ENCODE measurements at places on chromosomes 12 and 14.

DNA sequence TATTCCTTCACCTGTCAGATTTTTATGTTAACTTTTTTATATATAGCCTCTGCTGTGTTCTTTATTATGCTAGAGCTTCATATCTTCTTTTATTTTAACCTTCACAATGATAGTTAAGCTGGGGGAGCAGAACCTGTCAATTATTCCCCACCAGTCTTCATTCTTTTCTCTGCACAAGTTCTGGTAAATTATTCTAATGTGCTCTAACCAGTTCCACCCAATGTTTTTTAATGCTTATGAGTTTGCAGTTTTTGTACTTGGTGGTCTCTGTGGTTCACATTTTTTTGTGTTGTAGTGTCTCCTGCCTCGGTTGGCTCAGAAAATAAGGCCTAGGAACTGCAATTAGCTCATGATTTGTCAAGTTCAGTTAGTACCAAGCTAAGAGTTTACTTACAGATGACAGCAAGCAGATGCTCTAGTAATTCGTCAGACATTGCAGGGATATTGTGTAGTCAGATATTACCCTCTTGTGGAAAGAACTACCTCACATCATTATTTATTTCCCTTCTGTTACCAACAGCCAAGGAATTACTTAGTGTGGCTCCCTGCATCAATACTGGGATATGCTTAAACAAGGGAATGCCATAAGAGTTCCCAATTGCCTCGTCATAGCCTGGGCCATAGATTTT lies 14.5 kb downstream of the DYRK2 start:
- DNase-seq: no peak

DNA sequence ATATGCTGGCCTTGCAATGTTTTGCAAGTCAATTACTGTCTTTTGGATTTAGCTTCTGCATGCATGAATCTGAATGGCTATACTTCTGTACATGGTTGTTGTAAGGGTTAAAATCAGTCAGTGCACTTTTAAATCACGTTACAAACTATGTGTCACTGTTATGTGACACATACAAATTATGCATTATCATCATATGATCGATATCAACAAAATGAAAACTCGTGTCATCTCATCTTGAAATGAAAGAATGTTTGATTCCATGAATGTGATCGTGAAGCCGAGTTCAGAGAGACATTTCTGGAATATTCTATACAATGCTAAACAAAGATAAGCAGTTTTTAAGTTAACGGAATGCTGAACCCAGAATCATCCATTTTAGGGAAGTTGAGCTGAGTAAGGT lies 116.5 kb downstream of the HMGA2 start:
- no peak for DNase-seq

DNA sequence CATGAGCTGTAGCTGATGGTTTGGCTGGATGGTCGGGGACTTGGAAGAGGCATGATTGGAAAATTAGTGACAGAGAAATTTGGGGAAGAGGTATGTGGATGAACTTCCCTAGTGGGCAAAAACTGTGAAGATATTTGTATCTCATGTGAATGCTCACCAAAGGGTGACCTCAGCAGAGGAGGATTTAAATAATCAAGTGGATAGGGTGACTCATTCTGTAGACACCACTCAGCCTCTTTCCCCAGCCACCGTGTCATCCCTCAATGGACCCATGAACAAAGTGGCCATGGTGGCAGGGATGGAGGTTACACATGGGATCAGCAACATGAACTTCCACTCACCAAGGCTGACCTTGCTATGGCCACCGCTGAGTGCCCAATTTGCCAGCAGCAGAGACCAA lies 60.8 kb upstream of the KRAS start:
- DNase-seq: no peak

DNA sequence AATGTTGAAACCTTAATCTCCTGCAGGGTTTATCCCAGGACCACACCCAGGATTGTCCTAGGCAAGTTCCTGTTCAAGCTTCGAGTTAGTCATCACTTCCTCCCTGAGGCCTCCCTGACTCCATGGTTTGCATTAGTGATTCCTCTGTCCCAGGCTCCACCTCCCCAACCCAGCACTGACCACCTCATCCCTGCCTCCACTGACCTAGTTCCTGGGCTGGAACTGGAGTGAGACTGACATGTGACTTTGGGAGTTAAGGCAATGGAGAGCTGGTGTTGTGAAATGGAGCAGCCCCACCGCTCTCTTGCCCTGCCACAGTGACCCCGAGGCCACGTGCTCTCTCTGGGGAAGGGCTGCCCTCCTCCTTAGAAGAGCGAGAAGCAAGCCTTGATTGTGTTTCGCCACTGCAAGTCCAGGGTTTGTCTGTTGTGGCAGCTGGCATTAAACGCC lies 15.8 kb upstream of the DTX1 start:
- no peak for DNase-seq

GRCh38 chr12:80702889-80703805 lies 4.3 kb upstream of the MYF6 start:
- DNase-seq: no peak

GRCh38 chr12:6963016-6963731 lies 7.3 kb downstream of the PHB2 start:
- DNase-seq: peak; percentile 76

GRCh38 chr12:49818241-49818895 lies 9.8 kb downstream of the NCKAP5L start:
- no peak for DNase-seq

DNA sequence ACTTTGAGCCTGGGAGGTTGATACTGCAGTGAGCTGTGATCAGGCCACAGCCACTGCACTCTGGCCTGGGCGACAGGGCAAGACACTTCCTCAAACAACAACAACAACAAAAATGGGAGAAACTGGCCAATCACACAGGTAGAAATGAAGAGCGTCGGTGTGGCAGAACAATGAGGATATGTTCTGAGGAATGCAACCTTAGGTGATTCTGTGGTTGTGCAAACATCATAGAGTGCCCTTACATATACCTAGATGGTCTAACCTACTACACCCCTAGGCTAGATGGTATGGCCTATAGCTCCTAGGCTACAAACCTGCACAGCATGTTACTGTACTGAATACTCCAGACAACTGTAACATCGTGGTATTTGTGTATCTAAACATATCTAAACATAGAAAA lies 3.7 kb upstream of the PRDM4 start:
- no peak for DNase-seq

GRCh38 chr12:9122091-9122609 lies 6.4 kb upstream of the A2M start:
- DNase-seq: no peak

- no peak for DNase-seq
These were observed 13.6 kb upstream of the LEMD3 start for GRCh38 chr12:65155784-65156183.

- DNase-seq: peak; percentile 68
These were observed 3.3 kb downstream of the CD4 start for GRCh38 chr12:6792522-6793201.

GRCh38 chr12:29572464-29572863 lies 75.0 kb upstream of the OVCH1 start:
- no peak for DNase-seq

DNA sequence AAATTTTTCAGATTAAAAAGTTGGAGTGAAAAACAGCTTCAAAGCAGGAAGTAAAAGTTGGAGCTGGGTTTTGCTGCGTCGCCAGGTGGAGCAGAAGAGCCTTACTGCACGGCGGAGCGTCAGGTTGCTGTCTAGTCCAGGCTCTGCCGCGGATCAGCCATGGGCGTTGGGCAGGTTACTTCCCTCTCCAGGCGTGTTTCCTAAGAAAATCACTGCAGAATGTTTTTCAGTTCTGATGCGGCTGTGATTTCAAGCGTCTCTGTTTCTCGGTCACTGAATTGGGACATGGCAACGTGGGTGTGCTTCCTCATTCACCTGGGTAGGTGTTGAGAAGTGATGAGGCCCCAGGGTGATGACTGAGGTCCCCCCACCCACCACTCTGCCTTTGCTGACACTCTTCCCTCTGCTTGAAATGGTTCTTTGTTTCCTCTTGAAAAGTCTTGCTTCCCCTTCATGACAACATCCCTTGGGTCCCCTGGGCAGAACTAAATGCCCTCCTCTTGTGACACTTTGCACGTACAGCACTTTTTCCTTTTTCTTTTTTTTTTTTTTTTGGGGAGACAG lies 7.6 kb downstream of the EVL start:
- DNase-seq: no peak

DNA sequence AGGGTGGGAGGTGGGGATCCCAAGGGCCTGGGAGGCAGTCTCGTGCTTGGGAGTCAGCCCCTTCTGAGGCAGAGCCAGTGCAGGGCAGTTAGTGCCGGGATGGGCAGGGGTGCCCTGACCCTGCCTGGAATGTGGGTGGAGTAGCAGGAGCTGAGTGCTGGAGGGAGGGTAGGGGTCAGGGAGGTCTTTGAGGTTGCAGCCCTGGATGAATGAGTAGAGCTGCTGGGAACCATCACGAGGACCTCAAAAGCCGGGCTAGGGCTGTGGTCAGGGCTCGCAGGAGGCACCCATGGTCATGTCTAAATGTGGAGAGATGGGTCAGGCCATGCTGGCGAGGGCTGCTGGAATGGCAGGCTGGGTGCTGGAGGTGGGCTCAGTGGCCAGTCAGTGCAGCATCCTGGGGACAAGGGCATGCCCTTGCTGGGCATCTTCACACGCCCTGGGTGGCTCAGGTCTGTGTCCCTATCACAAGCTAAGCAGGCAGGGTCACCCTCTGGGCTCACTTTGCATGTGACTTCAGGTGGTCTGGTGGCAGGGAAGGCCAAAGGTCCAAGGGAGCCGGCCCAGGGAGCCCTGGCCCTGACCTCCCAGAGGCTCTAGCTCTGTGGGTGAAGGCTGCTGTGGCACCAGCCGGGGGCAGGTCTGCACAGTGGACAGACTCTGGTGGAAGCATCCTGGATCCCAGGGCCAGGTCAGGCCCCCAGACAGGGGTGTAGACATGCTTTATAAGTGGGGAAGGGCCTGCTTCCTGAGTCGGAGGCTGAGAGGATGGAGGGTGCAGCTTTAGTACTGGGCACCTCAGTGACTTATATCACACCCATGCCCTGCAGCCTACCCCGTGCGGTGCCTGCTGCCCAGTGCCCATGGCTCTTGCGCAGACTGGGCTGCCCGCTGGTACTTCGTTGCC lies 24.5 kb downstream of the PAPLN start:
- DNase-seq: peak; percentile 37

DNA sequence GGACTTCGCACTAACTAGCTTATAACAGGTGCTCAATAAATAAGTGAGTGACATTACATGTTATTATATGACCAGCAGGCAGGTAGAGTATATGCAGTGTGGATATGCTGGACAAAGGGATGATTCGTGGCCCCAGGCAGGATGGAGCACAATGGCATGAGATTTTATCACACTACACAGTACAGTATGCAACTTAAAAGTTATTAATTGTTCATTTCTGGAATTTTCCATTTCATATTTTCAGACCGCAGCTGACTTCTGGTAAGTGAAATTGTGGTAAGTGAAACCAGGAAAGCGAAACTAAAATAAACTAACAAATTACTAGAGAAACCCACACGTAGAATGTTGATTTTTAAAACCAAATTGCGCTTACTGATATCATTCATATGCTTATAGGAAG lies 3.3 kb downstream of the PARP11 start:
- no peak for DNase-seq

DNA sequence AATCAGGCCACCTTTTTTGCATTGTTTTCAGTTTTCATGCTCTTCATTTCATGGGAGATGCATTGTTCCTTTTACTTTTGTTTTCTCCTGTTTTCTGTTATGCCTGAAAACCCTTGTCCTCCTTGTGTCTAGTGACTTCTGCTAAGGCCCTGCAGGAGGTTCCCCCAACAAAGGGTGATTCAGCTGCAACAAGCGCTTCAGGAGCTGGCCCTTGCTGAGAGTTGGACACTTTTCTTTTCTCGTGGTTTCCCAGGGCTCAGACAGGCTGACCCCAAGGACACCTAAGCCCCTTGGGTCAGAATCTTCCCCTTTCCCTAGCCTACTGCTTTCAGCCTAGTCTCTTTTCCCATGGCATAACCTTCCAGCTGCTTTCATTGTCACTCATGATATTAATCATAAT lies 98.9 kb downstream of the PLXNC1 start:
- no peak for DNase-seq

DNA sequence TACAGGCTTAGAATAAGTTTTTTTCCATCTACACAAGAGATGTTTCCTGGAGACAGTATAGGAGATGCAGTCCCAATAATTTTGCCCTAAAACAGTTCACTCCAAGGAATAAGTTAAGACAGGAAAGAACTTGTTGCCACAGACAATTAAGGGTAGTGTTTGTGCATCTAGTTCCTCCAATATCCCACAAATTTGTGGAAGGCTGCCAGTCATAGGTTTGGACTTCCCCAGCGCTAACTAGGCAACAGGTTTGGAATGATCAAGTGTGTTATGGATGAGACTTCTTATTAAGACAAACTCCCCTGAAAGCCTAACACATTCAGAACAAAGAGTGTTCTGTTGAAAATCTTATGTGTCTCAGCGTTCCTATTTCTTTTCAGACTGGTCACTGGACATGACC lies 611.0 kb downstream of the CCER1 start:
- DNase-seq: no peak

DNA sequence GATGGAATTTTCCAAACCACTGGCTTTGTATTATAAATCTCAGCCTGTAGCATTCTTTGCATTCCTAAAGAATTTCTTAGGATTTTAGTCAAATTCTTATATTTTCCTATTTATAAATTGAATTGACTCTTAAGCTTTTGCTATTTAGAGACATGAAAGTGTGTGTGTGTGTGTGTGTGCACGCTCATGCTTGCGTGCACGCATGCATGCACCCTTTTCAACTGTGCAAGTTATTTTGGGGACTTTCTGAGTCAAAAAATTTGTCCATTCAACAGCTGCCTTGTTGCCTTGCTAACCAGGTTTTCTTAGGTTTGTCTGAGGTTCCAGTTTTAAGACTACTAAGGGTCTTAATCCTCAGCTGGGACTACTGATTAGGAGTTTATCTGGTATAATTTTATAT lies 42.6 kb downstream of the GPATCH2L start:
- DNase-seq: no peak

GRCh38 chr12:78005094-78005492 lies 174.4 kb downstream of the NAV3 start:
- no peak for DNase-seq

DNA sequence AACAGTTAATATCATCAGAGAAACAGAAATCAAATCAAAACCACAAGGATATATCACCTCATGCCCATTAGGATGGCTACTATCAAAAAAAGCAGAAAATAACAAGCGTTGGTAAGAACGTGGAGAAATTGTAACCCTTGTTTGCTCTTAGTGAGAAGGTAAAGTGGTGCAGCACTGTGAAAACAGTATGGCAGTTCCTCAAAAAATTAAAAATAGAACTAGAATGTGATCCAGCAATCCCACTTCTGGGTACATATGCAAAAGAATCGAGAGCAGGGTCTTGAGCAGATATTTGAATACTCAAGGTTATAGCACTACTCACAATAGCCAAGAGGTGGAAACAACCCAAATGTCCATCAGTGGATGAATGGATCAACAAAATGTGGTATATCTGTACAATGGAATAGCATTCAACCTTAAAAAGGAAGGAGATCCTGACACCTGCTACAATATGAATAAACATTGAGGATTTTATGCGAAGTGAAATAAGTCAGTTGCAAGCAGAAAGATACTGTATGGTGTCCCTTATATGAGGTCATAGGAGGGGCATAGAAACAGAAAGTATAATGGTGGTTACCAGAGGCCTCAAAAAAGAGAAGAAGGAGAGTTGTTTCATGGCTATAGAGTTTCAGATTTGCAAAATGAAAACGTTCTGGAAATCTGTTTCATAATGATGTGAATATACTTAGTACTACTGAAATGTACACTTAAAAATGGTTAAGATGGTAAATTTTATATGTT lies 131.0 kb upstream of the EEA1 start:
- no peak for DNase-seq
